ENCODE measurements at places on chromosomes 3 and 15.

DNA sequence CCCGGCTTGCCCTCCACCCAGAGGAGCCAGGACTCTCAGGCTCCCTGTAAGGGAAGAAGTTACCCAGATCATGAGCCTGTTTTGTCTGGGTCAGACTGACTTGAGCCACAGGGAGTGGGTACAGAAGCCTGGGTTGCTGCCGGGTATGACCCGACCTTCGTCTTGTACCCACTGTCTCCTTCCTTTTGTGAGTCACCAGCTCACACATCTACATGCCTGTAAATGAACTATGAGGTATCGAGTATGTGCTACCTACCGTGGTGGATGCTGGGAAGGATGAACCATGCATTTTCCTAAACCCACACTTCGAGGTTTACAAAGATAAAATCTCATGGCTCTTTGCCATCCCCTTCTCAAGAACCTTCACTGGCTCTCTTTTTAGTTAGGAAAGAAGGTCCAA is 56.9 kb downstream of the CACNA1D start:
- no peak overlapping the region for H3K27ac ChIP-seq
- no peaks in the 10 kb centered on the region for H3K4me1 ChIP-seq
- H3K36me3 ChIP-seq, result no peaks in the 10 kb centered on the region
- no peak overlapping the region for H3K4me3 ChIP-seq

- H3K4me3 ChIP-seq, result no peak overlapping the region
- no peaks in the 10 kb centered on the region for H3K27me3 ChIP-seq
- DNase-seq, result no peak
- no peak overlapping the region for H3K27ac ChIP-seq
- no peaks in the 10 kb centered on the region for H3K36me3 ChIP-seq
- H3K4me1 ChIP-seq, result no peaks in the 10 kb centered on the region
Observed at GRCh38 chr3:160049565-160049964, 60.9 kb downstream of the IL12A start.

DNA sequence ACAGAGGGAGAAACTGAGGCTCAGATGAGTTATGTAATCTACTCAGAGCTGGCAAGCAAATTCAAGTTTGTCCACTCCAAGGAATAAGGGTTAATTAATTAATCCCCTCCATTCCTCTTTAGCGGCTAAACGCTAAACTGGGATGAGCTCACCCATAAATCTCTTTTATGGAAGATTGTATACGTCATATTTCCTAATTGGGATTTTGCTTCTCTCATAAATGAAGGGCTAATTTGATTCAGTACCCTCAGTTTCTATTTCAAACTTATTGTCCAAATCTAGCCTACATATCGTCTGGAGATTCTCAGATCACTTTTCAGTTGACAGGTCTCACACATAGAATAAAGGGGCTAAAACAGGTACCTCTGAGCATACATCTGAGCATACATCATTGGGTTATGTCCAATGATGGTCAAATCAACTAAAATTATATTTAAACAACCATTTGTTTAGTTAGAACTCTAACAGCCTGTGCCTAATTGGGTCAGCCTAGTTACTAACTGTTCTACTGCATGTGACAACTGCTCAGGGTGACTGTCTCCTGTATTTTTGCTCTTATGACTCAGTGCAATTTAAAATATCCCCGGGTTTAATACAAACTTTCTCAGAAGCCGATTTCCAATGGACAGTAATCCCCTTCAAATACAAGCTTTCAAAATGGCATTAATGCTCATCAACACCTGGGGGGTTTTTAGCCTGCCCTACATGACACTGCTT is 57.6 kb upstream of the PLXND1 start:
- no peaks in the 10 kb centered on the region for H3K4me1 ChIP-seq
- no peak for DNase-seq
- H3K36me3 ChIP-seq, result no peaks in the 10 kb centered on the region
- no peak overlapping the region for H3K4me3 ChIP-seq

- no peak for DNase-seq
- no peaks in the 10 kb centered on the region for H3K36me3 ChIP-seq
- no peak overlapping the region for H3K4me3 ChIP-seq
Observed at GRCh38 chr3:183266454-183266853, 13.4 kb downstream of the B3GNT5 start.

GRCh38 chr3:61733876-61734275 is 172.5 kb downstream of the PTPRG start:
- no peak overlapping the region for H3K27ac ChIP-seq
- H3K4me3 ChIP-seq, result no peak overlapping the region
- no peaks in the 10 kb centered on the region for H3K4me1 ChIP-seq
- no peak for DNase-seq

DNA sequence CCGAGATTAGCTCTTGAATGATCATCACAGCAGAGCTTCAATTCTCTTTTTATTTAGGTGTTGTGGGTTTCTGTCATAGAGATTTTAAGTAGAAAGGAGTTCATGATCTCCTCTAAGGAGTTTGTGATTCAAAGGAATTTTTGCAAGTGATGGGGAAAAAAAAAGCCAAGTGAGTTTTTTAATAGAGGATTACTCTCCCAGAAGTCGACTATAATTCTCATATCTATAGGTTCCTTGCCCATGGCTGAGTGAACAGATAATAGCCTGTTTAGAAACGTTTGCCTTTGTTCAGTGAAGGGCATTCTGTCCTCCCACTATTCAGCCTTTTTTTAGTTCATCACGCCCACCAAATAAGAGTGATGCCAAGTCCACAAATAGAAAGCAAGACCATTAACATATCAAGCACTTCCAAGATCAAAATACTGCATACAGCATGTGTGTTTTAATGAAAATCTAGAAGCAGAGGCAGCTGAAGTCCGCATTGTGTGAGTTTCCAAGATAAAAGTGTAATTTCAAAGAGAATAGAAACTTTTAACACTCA is 398.4 kb upstream of the CNTN3 start:
- no peak overlapping the region for H3K27ac ChIP-seq
- no peaks in the 10 kb centered on the region for H3K4me1 ChIP-seq

DNA sequence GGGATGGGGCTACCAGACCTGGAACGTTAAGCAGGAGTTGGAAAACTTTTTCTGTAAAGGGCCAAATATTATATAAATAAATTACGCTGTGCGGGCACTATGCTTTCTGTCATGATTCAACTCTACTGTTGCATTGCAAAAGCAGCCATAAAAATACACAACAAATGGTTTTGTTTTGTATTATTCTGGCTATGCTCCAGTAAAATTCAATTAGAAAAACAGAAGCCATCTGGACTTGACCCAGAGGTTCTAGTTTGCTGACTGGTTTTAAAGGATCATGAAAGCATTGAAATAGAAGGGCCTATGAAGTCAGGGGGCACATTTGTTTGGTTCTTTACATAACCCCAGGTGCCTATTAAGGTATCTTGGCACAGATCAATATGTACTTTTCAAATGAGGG is 647.4 kb upstream of the LMCD1 start:
- H3K27me3 ChIP-seq, result no peaks in the 10 kb centered on the region
- no peaks in the 10 kb centered on the region for H3K36me3 ChIP-seq
- no peaks in the 10 kb centered on the region for H3K4me1 ChIP-seq
- no peak overlapping the region for H3K27ac ChIP-seq

DNA sequence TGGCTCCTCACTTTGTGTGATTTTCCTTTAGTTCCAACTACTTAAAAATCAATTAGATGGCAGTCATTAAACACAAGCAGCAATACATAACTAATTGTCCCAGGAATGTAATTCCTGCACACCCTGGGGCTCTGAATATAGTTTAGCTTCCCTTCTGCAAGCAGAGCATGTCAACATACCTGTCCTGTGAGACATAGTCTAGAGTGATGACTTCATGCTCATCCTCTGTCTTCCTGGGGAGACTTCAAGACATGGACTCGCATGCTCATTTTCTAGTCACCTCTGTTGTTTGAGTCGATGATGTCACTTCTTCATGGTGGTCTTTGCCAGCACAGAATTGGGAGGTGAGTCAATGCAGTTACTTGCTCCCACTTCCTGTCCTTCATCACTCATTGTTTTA is 15.7 kb downstream of the C3orf52 start:
- H3K27me3 ChIP-seq, result no peaks in the 10 kb centered on the region
- no peak overlapping the region for H3K27ac ChIP-seq
- no peak overlapping the region for H3K4me3 ChIP-seq
- no peaks in the 10 kb centered on the region for H3K4me1 ChIP-seq
- no peak for DNase-seq

DNA sequence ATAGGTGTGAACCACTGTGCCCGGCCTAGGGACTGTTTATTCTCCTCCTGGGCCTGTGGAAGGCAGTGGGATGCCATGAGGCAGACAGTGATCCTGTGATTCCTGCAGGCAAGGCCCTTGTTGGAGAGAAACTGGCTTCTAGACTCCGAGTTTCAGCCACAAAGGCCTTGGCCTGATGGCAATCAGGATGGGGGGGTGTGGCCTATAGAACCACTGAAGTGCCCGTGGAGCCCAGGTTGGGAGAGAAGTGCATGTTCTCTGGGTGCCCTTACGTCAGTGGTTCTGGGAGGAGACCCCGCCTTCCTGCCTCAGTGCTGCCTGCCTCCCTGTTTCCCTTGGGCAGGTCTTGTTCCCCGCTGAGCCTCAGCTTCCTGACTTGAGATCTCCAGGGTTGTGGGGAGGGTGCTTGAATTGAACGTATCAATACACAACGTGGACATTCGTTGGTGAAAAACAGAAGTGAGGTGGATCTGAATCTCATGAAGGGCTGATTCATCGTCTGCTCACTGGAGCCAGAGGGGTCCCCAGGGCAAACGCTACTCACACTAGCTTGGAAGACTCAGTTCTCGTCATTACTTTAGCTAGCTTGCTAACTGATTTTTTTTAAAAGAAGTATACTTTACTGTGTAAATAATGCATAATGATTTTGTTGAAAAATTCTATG is 31.8 kb downstream of the IRAK2 start:
- peaks cover 85% of the 10 kb centered on the region for H3K4me1 ChIP-seq
- no peak for DNase-seq
- no peak overlapping the region for H3K4me3 ChIP-seq
- H3K27me3 ChIP-seq, result no peaks in the 10 kb centered on the region
- H3K36me3 ChIP-seq, result no peaks in the 10 kb centered on the region

GRCh38 chr3:141853081-141853601 is 23.3 kb upstream of the ATP1B3 start:
- no peaks in the 10 kb centered on the region for H3K36me3 ChIP-seq
- no peak for DNase-seq
- H3K4me1 ChIP-seq, result no peaks in the 10 kb centered on the region

DNA sequence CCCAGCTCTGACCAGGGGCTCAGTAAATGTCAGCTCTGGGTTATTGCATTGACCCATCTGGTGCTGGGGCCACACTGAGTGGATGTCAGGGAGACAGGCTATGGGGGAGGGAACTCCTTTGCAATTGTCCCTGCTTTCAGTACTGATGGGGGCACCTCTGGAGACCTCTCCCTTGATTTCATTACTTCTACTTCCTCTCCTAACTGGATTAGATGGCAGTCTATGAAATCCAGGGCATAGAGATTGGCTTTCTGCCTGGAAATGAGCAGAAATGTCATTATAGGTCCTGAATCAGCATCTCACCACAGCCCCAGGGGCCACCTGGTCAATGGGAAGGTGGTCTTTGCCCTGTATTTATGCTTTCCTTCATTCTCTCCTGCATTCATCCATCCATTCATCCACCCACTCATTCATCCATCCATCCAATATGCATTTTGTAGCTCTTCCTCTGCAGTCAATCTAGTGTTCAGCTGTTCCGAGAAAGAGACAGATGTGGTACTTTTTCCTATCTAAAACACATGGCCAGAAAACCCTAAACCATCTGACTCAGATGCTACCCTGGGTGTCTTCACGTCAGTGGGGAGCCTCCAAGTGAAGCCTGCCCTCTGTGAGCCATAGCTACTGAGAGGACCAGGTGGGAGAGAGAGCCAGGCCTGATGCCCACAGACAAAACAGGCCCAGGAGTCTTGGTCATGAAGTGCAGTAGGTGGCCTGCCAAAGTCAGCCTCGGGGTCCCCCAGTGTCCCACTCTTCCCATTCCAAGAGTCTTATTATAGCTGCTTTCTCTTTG is 57.1 kb downstream of the CCDC33 start:
- no peak overlapping the region for H3K27ac ChIP-seq
- H3K4me3 ChIP-seq, result no peak overlapping the region
- no peaks in the 10 kb centered on the region for H3K4me1 ChIP-seq
- DNase-seq, result no peak
- H3K27me3 ChIP-seq, result no peaks in the 10 kb centered on the region
- H3K36me3 ChIP-seq, result no peaks in the 10 kb centered on the region

DNA sequence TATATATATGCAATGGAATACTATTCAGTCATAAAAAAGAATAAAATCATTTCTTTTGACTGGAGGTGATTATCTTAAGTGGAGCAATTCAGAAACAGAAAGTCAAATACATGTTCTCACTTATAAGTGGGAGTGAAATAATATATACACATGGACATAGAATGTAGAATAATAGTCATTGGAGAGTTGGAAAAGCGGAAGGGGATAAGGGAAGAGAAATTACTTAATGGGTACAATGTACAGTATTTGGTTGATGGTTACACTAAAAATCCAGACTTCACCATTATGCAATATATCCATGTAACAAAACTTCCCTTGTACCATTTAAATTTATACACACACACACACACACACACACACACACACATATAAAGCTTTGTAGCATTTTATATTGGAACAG is 84.3 kb downstream of the RAP2B start:
- H3K27me3 ChIP-seq, result no peaks in the 10 kb centered on the region
- H3K27ac ChIP-seq, result no peak overlapping the region
- H3K4me3 ChIP-seq, result no peak overlapping the region
- no peaks in the 10 kb centered on the region for H3K36me3 ChIP-seq
- peaks cover 30% of the 10 kb centered on the region for H3K4me1 ChIP-seq
- no peak for DNase-seq

DNA sequence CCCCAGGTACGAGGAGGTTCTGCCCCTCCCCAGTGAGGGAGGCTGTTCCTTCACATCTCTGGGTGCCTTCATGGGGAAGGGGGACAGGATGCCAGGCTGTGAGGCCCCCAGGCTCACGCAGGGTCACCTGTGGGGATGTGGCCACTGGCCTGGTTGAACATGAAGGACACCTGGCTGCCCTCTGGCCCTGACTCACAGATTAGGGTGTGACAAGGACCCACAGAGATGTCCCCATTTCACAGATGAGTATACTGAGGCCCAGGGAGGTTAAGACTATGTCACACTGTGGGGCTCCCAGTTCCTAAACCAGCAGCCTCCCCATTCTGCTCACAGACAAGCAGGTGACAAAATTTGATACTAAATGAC is 42.4 kb downstream of the PCSK6 start:
- DNase-seq, result no peak
- no peak overlapping the region for H3K4me3 ChIP-seq
- H3K36me3 ChIP-seq, result no peaks in the 10 kb centered on the region
- H3K27me3 ChIP-seq, result no peaks in the 10 kb centered on the region

- no peaks in the 10 kb centered on the region for H3K36me3 ChIP-seq
- H3K27ac ChIP-seq, result no peak overlapping the region
- H3K4me1 ChIP-seq, result no peaks in the 10 kb centered on the region
- no peaks in the 10 kb centered on the region for H3K27me3 ChIP-seq
- DNase-seq, result no peak
Observed at GRCh38 chr3:109548192-109548938, 211.0 kb upstream of the DPPA4 start.

- DNase-seq, result no peak
- H3K27me3 ChIP-seq, result no peaks in the 10 kb centered on the region
- H3K4me1 ChIP-seq, result peaks cover 7% of the 10 kb centered on the region
Observed at GRCh38 chr3:182789371-182789770, 3.9 kb upstream of the ATP11B start.

GRCh38 chr15:73786538-73786937 is 33.4 kb upstream of the INSYN1 start:
- no peaks in the 10 kb centered on the region for H3K4me1 ChIP-seq
- H3K27me3 ChIP-seq, result no peaks in the 10 kb centered on the region
- no peaks in the 10 kb centered on the region for H3K36me3 ChIP-seq

GRCh38 chr3:131645638-131646037 is 142.9 kb upstream of the MRPL3 start:
- no peaks in the 10 kb centered on the region for H3K4me1 ChIP-seq
- H3K27me3 ChIP-seq, result no peaks in the 10 kb centered on the region
- no peaks in the 10 kb centered on the region for H3K36me3 ChIP-seq
- no peak for DNase-seq
- H3K27ac ChIP-seq, result no peak overlapping the region
